ENCODE measurements at places on chromosomes 3 and 15.

- DNase-seq: no peak
These were observed 288.5 kb downstream of the VGLL3 start for GRCh38 chr3:86702381-86702958.

DNA sequence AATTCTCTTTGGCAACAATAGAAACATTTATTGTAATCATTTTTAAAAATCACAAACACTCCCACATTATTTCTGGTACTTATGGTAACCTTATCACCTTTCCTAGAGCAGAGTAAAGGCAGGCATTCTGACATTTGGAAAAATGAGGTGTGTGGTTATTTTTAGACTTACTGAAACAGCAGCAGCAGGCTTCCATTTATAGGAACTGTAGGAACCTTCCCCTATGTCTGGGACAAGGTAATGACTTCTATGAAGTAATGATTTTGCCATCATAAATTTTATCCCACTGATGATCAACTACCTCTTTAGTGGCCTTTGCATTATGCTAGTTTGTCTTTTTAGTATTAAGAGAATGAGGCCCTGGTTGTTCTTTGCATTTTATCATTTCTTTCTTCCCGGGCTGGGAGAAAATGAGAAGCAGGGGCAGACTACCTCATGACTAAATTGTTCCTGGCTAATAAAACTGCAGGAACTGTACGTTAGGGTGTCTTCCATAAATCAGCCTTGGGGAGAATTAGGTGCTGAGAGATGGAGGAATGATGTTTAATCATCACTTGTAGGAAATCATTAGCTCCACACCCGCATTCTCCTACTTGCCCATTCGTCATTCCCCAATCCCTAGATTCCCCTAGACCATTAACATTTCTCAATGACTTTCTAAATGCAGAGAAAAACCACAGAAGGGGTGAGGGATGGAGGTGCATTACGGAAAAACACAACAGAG lies 680.3 kb downstream of the AGBL1 start:
- no peak for DNase-seq

DNA sequence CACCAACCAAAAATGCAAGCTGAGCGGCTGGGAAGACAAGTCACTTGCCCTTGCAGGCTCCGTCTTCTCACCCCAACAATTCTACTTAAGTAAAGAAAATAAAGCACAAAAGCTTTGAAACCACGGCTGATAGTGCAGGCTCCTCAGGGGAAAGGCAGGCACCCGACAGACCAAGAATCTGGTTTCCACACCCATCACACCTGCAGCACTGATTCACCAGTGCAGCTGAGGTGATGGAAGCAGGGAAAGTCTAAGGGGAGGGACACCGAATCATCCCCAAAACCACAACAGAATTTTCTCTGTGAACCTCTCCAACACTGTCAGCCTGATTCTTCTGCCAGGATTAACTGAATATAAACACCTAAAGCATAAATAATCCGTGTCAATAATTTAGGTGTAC lies 62.0 kb upstream of the NSMCE3 start:
- no peak for DNase-seq

DNA sequence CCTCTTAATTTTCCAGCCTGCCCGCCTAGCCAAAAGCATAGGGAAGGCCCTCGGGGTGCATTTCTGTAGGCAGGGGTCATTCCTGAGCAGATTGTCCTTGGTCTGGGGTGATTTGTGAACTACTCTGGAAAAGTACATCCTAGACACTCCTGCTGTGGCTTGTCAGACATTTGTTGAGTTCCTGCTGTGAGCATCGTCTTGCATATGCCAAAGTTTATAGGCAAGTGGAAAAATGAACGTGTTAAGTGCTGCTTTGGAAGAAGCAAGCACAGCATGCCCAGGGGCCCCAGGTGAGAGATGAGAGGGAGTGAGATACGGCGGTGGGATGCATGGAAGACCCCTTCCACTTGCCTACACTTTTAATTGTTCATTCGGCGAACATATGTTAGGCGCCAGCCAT lies 237.7 kb upstream of the ST8SIA2 start:
- no peak for DNase-seq

DNA sequence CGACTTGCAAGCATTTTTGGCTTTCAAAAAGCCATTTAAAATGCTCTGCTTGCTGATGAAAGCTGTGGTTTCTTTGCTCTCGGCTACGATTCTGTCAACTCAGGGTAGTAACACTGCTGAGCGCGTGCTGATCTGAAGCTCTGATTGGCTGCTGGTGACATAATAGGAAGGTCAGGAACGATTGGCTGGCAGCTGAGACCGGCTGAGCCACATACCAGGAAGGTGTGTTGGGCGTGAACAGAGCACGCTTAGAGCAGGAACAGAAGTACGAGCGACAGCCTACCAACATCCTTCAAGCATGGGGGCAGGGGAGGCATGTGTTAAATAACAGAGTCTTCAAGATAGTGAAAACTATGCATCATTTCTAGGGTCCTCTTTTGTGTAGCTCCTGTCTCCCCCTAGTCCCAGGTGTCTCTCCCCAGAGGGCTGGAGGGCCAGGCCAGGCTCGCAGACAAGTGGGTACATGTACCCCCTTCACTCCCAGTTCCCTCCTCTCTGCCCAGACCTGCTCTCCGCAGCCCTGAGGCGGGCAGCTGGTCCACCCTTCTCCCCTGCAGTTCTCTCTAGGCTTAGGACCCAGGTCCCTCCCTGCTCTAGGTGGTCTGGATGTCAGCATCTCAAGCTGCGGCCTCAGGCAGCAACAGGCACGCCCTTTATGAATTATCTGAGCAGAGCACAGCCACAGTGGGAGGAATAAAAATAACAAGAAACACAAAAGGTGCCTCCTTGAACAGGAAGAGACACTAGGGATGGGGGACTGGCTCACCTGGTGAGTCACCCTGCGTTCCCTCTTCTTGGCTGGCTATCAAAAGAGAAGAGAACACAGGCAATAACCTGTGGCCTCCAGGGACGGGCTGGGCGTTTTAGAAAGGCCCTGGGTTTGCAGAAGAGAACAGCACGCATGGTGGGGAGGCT lies 76.0 kb downstream of the TAMM41 start:
- peak; percentile 40 for DNase-seq

DNA sequence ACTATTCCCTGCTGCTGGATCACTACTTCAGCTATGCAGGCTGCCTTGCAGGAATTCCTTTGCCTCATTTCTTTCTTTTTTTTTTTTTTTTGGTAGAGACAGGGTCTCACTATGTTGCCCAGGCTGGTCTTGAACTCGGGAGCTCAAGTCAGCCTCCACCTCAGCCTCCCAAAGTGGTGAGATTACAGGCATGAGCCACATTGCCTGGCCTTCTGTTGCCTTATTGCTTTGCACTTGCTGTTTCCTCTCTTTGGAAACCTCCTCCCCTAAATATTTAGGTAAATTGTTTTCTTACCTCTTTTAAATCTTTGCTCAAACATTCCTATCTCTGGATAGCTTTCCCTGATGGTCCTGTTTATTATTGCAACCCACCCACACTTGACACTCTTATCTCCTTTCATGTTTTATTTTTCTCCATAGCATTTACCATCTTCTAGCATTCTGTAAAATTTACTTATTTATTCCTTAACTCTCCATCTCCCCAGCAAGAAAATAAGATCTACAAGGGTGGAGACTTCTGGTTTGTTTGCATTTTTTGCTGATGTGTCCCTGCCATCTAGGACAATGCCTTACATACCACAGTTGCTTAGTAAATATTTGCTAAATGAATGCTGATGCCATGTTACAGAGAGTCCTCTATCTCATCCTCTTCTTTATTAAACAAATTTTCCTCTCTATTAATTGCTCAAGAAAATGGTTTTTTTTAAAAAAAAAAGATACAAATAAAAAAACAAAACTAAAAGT lies 134.8 kb downstream of the P2RY1 start:
- DNase-seq: no peak

- no peak for DNase-seq
These were observed 291.6 kb upstream of the PLSCR5 start for GRCh38 chr3:146896711-146897110.

DNA sequence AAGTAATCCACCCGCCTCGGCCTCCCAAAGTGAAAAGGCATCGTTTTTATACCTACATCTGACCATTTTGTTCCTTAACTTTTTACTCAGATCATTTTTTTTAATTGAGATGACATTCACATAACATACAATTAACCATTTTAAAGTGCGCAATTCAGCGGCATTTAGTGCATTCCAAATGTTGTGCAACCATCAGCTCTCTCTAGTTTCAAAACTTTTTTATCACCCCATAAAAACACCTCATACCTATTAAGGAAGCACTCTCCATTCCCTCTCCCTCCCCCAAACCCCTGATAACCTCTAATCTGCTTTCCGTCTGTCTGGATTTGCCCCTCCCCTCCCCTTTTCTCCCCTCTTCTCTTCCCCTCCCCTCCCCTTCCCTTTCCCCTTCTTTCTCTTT lies 310.1 kb downstream of the UACA start:
- DNase-seq: no peak

GRCh38 chr3:179853176-179853575 lies 183.6 kb downstream of the PEX5L start:
- DNase-seq: no peak

- no peak for DNase-seq
These were observed 27.0 kb downstream of the CTSH start for GRCh38 chr15:78917888-78918287.

DNA sequence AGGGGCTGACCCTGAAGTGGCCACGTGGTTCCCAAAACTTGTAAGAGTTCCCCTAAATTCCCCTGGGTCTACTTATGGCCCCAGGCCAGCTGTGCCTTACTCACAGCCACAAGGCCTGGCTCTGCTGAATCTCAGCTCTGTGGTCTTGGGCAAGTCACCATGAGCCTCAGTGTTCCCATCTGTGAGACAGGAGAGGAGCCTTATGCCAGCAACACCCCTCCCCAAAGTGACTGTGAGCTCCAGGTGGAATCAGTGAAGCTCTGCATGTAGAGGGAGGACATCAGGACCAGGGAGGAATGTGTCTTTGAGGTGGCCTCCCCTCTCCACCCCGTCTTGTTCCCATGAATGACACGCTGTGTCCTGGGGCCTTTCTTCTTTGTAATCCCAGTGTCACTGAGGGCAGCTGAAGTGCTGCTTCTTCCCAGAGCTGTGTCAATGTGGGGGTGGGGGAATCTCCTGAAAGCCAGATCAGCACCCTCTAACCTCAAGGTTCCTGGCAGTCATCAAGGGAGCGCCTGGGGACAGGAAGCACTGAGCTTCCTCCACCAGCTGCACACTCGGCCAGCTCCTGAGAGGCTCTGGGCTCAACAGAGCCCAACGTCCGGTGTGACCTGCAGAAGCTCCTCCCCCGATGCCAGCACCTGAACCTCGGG lies 258.9 kb downstream of the UACA start:
- DNase-seq: peak; percentile 36

DNA sequence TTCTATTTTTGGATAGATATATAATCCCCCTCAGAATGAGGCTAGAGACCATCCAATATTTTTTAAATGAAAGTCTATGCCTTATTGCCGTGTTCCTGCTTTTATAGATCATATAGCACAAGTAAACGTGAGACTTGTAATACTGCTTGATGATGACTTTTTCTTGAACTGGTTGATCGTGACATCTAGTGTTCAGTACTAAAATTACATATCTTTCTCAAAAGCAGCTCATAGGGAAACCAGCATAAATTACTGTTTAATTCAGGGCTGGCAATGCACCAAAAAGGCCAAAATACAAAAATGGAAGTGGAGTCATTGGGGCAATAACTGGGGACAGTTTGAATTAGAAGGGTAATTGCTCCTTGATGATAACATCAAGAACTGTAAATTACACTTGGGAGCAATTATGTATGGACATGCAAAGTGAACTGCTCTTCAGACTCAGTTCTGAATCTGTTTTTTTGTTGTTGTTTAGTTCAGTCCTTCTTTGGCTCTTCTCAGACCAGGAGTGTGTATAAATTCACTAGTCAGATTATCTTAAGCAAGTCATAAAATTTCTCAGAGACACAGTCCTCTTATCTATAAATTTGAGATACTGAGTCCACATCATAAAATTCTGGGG lies 325.3 kb downstream of the THSD4 start:
- no peak for DNase-seq

GRCh38 chr15:44536302-44536961 lies 515 bp upstream of the EIF3J start:
- DNase-seq: peak; percentile 13

DNA sequence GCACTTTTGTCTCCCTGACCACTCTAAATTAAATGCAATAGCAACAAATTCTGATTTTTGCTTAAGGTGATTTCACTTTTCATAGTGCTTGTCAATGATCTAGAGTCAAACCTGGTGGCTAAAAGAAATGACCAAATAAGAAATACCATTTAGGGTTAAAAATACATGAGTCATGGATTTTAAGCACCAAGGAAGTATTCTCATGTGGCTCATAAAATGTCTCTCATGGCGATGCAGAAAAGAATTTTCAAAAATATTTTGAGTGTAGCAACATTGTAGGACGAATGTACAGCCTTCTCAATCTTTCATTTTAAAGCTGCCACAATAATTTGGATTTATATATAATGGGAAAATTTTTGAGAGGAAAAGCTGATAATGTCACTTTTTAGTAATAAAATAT lies 193.6 kb downstream of the EPHA3 start:
- DNase-seq: no peak

DNA sequence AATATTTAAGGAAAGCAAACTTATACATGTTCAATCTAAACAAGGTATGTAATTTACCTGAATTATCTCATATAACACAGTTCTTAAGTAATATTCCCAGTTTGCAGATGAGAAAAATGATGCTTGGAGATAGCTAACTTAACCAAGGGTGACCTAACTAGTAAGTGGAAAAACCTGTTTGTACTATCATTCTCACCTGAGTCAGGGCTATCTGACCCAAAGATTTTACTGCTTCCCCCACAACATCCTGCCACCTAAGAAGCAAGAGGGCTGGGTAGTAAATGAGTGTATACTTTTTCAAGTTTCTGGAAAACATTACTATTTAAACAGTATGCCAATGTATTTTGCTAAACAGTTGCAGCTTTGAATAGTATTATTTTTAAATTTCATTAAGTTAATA lies 10.6 kb downstream of the TP63 start:
- no peak for DNase-seq

DNA sequence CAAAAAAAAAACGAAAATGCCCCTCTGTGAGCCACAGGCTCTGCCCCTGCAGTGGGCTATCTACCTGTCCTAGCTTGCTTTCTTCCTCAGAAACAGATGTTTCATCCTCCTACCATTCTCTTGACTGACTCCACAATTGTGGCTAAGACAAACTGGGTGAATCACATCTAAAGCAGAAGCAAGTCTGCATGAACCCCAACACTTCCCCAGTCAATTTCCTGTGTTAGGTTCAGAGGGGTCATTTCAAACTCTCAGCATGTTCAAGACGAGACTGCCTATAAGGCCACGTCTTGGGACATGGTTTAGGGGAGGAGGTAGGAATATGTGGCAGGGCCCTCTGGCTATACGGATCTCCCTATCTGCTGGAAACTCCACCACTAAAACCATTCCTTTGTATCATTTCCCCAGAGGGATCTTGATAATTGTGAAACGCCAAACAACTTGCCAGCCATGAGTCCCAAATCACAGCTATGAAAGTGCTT lies 28.6 kb upstream of the ANKDD1A start:
- no peak for DNase-seq
